ENCODE measurements at places on chromosomes 12 and 14.

DNA sequence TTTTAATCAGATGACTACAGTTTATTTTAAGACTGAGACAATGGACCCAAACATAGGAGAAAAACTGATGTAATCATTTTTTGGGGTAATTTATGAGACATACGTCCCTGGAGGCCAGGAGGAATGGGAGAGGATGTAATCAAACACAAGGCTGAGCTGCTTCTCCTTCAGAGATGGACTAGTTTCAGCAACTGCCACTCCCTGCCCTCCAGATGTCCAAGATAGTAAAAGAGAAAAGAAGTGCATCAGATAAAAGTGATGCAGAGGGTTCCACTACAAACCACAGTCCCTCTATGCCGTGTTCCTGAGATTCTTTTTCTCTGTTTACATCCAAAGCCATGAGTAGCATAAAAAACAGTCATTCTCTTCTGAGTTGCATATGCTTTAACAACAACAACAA lies 101.1 kb downstream of the DACT1 start:
- DNase-seq, result peak; percentile 78

DNA sequence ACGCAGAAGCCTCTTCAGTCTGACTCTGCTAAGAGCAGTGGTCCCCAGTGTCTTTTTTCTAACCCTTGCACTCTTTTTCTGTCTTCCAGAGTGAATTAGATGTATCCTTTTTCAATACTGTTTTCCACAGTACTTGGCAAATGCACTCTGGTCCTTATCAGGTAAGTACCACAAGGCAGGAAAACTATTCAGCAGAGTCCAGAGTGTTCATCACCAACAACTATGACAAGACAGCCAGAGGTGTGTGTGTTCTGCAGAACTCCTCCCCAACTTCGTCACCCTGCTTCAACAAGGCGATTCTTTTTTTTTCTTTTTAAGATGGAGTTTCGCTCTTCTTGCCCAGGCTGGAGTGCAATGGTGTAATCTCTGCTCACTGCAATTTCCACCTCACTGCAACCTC lies 54.3 kb upstream of the STRN3 start:
- no peak for DNase-seq

DNA sequence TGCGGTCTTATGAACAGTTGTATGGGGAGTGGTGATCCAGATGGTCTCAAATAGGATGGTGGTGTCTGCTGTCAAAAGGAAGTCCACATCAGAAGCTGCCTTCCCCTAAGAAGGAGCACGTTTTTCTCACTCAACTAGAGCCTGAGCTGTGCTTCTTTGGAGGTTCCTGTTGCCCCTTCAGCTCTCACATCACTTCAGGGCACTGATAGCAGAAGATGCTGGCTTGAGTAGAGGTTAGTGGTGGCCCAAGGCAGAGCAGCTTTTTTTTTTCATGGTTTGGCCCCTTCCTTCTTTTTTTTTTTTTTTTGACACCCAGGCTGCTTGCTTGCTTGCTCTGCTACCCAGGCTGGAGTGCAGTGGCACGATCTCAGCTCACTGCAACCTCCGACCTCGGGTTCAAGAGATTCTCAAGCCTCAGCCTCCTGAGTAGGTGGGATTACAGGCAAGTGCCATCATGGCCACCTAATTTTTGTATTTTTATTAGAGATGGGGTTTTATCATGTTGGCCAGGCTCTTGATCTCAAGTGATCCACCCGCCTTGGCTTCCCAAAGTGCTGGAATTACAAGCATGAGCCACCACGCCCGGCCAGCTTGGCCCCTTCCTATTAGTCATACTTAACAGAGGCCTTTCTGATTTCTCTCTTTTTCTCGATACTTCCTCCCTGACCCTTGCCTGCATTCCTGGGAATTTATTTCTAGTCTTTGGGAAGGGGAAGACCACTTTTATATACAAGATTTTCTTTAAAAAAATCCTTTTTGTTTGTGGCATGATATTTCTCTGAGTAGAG lies 31.6 kb downstream of the KLRD1 start:
- DNase-seq, result no peak

- no peak for DNase-seq
These were observed 166.3 kb upstream of the PTPRQ start for GRCh38 chr12:80277732-80278131.

GRCh38 chr14:22556990-22557623 lies 31.9 kb downstream of the DAD1 start:
- DNase-seq, result peak; percentile 71

DNA sequence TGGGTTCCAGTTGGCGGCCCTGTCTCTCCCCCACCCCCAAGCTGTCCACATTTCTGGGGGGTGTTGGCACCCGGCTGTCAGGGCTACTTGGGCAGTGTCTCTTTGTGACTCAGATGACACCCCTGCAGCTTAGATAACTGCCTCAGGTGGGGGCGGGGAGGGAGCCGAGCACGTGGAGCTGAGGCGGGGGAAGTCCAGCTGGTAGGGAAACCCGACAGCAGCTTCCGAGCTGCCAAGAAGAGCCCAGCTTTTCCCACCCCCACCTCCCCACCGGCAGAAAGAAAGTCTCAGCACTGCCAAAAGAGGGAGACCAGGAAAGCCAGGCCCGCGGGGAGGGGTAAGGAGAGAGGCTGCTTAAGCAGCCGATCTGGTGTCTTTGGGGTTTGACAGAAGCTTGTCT lies 1.4 kb downstream of the LRTM2 start:
- no peak for DNase-seq

- no peak for DNase-seq
These were observed 399.2 kb downstream of the IPO8 start for GRCh38 chr12:30296486-30296885.

DNA sequence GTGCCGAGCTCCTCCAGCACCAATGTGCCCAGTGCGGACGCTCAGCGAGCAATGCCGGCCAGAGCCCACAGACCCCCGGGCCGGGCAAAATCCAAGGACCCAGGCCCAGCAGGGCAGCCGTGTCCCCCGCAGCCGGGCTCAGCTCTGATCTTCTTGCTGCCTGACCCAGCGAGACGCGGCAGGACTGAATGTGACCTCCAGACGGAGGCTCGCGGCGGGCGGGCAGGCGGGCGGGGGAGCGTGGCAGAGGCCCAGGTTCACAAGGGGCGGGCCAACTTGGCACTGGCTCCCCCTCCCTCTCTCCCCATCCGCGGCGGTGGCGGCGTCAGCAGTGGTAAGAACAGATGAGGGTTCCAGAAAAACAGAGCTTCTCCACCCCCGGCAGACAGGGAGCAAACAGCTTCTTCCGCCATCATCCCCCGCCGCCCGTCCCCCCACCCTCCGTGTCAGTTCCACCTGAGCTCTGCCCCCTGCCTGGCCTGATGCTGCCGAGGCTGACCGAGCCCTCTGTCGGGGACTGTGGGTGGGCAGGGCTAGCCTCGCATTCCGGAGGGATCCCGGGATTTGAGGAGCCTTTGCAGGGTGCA lies 94.3 kb downstream of the RFLNA start:
- DNase-seq, result peak; percentile 78

GRCh38 chr12:42097971-42098370 lies 46.7 kb downstream of the GXYLT1 start:
- DNase-seq, result no peak

DNA sequence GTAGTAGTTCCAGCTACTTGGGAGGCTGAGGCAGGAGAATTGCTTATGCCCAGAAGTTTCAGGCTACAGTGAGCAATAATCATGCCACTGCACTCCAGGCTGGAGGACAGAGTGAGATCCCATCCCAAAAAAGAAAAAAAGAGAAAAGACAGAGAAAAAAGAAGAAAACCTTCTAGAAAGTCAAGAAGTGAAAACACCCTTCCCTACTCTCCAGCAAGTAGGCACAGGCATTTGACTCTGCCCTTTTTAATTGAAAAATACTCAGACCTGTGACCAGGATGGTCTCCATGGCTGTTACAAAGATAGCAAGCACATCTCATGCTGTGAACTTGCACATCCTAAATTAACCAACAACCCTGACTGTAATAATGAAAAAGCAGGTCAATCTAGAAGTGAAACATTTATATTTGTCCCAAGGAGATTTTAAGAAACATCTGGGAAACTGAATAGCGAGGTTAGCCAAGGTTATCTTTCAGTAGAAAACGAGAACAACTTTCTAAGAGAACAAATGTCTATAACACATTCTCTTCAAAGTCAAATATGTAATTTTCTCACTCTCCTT lies 2.0 kb downstream of the TMTC1 start:
- DNase-seq, result no peak

Data from fibroblast of skin of right quadriceps (primary cell).